ENCODE measurements at places on chromosomes 2 and 18. TPM values are rescaled to one million over a fixed set of nuclear protein-coding genes. Genes with fewer than 3 reads are reported as not detected.

GRCh38 chr18:45197526-45197970, 417.7 kb upstream of the SLC14A2 start:
- H3K27ac ChIP-seq, result no peak overlapping the region
- H3K36me3 ChIP-seq, result no peaks in the 10 kb centered on the region
- H3K4me3 ChIP-seq, result no peak overlapping the region
- H3K27me3 ChIP-seq, result no peaks in the 10 kb centered on the region
- H3K4me1 ChIP-seq, result no peaks in the 10 kb centered on the region

- H3K27me3 ChIP-seq, result peaks cover 70% of the 10 kb centered on the region
- H3K4me3 ChIP-seq, result peak overlapping the region; percentile 75
- H3K27ac ChIP-seq, result no peak overlapping the region
- H3K36me3 ChIP-seq, result peaks cover 10% of the 10 kb centered on the region
These were observed 1.5 kb downstream of the LBX2 start for GRCh38 chr2:74497777-74498499.

DNA sequence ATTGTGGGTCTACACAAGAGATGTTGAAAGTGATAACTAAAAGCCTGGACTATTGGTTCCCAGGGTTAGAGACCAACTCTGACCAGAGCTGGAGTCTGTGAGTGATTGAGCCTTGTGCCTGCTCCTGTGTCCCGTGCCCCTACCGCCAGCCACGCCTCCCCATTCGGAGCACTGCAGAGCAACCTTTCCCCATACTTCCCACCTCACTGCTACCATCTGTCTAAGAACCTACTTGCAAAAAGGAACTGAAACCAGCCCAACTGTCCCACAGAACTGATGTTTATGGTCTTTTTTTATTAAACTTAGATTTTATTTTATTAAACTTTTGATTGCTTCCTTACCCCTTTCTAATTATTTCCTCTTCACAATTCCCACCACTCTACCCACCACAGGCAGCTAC, 300.3 kb upstream of the MGAT5 start:
- H3K27me3 ChIP-seq, result peaks cover 12% of the 10 kb centered on the region
- no peak for DNase-seq
- no peaks in the 10 kb centered on the region for H3K36me3 ChIP-seq
- no peak overlapping the region for H3K4me3 ChIP-seq
- H3K4me1 ChIP-seq, result no peaks in the 10 kb centered on the region

DNA sequence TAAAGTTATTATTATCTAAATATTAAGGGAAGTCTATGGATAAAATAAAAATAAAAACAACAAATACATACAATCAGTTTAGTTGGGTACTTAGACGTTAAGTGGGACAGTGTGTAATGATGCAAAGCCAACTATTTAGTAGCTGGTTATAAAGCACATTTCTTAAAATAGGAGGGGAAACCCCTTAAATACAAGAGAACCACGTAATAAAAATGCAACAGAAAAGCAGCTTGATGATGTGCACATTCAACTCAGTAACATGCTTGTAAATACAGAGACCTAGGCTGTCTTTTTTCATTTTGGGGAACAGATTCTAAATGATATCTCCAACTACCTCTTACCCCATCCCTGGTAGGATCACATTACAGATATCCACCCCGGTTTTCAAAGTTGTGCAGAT, 134.3 kb upstream of the AQP4 start:
- peaks cover 4% of the 10 kb centered on the region for H3K4me1 ChIP-seq
- no peaks in the 10 kb centered on the region for H3K27me3 ChIP-seq
- no peak overlapping the region for H3K27ac ChIP-seq
- DNase-seq, result no peak

DNA sequence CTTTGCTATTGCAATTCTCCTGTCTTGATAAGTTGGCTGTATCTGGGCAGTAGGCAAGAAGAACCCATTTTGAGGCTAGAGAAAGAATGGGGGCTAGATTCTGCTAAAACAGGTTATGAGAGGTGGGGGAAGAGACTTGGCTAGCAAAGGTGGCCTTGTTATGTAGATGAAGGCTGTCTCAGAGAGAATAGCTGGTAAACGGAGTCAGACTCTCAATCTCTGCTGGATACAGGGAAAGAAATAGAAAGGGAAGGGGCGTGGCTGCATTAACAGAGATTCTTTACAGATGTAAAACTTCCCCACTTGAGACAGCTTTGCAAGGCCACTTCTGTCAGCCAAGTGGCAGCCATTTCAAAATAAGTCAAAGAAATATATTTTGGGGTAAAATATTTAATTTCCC, 38.1 kb upstream of the ARHGAP25 start:
- no peak overlapping the region for H3K27ac ChIP-seq
- peaks cover 22% of the 10 kb centered on the region for H3K4me1 ChIP-seq
- no peak overlapping the region for H3K4me3 ChIP-seq
- no peaks in the 10 kb centered on the region for H3K36me3 ChIP-seq

DNA sequence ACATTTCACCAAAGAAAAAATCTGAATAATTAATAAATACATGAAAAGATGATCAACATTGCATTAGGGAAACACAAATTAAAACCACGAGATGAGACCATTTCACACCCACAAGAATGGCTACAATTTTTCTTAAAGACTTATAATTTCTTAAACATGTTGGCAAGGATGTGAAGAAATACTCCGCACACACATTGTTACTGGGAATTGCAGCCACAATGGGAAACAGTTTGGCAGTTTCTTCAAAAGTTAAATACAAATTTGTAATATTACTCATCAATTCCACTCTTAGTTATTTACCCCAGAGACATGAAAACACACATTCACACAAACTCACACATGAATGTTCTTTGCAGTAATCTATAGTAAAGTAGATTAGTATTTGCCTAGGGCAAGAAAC, 363.3 kb upstream of the SMIM21 start:
- no peaks in the 10 kb centered on the region for H3K27me3 ChIP-seq
- H3K27ac ChIP-seq, result no peak overlapping the region
- DNase-seq, result no peak
- H3K36me3 ChIP-seq, result peaks cover 2% of the 10 kb centered on the region

GRCh38 chr2:104847586-104848160, 6.2 kb upstream of the POU3F3 start:
- no peaks in the 10 kb centered on the region for H3K36me3 ChIP-seq
- peaks cover 95% of the 10 kb centered on the region for H3K27me3 ChIP-seq
- peaks cover 11% of the 10 kb centered on the region for H3K4me1 ChIP-seq
- no peak for DNase-seq
- H3K4me3 ChIP-seq, result no peak overlapping the region

GRCh38 chr2:222038067-222038802, 260.6 kb downstream of the PAX3 start:
- no peak overlapping the region for H3K4me3 ChIP-seq
- no peaks in the 10 kb centered on the region for H3K4me1 ChIP-seq
- no peak for DNase-seq
- no peaks in the 10 kb centered on the region for H3K36me3 ChIP-seq
- H3K27ac ChIP-seq, result no peak overlapping the region

DNA sequence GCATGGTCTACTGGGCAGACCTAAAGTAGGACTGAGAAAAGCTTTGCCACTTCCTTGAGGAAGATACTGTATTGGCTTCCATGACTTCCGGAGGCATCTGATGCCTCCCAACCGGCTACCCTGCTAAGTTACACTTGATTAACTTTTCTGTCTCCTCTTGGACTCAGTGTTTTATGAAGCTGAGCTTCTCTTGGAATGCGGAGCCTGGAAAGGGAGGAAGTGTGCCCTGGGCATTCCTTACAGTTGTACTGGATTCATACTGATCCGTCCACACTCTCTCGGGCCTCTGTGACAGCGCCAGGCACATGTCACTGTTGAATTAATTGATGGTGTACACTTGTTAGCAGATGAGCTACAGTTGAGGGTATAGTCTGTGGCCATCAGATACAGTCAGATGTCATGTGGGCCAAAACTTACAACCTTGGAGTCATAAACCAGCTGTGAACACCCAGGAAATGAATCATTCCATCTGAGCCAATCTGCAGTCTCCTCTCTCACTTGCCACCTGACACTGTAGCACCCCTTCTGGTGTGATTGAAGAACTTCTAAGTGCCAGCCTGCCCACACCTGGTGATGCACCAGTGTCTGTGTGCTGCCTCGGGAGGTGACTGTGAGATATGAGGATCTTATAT, 122.5 kb downstream of the FHOD3 start:
- peaks cover 7% of the 10 kb centered on the region for H3K4me1 ChIP-seq
- H3K27me3 ChIP-seq, result no peaks in the 10 kb centered on the region
- H3K36me3 ChIP-seq, result no peaks in the 10 kb centered on the region
- no peak overlapping the region for H3K27ac ChIP-seq
- H3K4me3 ChIP-seq, result no peak overlapping the region

DNA sequence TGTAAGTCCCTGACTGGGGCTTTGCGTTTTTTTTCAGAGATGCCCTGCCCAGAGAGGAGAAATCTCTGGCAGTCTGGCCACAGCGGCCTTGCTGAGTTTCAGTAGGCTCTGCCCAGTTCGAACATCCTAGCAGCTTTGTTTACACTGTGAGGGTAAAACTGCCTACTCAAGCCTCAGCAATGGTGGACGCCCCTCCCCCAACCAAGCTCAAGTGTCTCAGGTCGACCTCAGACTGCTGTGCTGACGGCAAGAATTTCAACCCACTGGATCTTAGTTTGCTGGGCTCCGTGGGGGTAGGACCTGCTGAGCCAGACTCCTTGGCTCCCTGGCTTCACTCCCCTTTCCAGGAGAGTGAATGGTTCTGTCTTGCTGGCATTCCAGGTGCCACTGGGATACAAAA, 31.7 kb downstream of the L3MBTL4 start:
- no peak overlapping the region for H3K27ac ChIP-seq
- DNase-seq, result no peak
- no peak overlapping the region for H3K4me3 ChIP-seq
- H3K36me3 ChIP-seq, result peaks cover 12% of the 10 kb centered on the region

The TFCP2L1 gene
- total RNA-seq, result 0.16 TPM

The RNF103 gene
- total RNA-seq, result 39.4 TPM

The CSRNP3 gene
- 29.6 TPM for total RNA-seq

Data from mesothelial cell of epicardium (in vitro differentiated cells).